Mesothelial cell of epicardium (in vitro differentiated cells): ENCODE measurements at places on chromosomes 6 and 20.

DNA sequence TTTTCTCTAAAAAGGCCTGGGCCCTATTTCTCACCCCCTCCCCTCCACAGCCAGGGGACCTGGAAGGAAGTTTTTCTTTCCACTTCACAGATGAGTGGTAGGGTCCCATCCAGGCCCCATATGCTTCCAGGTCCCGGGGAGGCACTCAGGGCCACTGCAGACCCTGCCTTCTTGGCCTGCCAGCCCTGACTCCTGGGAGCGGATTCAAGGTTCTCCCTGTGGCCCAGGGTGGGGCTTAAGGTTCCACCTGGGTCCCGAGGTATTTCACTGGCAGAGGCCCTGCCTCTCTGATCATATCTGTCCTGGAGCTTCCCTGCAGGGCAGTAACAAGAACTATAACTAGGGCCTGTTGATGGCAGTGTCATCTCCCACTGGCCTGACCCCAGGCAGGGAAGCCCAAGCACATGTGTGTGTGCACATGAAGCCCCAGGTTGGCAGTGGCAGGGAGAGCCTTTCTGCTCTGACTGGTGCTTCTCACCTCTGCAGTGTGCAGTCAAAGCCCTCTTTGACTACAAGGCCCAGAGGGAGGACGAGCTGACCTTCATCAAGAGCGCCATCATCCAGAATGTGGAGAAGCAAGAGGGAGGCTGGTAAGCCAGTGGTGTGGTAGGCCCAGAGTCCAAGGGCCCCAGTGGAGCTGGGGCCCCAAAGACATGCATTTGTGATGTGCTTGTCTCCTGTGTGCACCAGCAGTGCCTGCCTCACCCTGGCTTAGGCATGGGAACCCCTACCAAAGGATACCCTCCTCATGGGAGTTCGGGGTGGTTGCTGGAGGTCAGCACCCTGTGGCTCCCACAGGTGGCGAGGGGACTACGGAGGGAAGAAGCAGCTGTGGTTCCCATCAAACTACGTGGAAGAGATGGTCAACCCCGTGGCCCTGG is 31.2 kb downstream of the PLCG1 start:
- peak; percentile 12 for DNase-seq

DNA sequence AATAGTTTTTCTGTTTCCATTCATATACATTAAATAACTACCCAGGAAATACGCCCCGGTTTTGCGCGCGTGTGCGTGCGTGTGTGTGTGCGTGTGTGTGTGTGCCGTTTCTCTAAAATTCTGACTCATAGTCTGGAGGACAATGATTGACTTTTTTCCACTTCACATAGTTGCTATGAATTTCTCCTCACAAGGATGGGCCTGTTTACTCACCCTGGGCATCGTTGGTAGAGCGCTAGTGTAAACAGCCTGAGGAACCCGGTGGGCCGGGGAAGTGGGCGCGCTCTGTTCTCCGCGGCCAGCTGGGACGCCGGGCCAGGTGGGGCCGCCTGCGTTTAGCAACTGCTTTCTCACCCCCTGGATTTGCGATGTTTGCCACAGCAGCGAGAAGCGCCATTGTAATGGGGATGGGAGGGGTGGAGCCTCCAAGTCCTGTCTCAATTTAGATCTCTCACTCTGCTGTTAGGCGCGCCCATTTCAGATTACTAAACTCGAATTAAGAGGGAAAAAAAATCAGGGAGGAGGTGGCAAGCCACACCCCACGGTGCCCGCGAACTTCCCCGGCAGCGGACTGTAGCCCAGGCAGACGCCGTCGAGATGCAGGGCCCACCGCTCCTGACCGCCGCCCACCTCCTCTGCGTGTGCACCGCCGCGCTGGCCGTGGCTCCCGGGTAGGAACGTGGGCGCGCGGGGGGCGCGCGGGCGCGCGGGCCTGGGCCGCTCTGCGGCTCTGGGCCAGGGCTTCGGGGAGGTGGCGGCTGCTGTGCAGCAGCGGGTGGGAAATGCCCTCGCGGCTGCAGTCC is at the start of gene CD109:
CD109 (plus strand) TSS at position 585 of the 803 bp plus-strand sequence; CDS start at position 598, 13 bp downstream.
- DNase-seq: peak; percentile 46

DNA sequence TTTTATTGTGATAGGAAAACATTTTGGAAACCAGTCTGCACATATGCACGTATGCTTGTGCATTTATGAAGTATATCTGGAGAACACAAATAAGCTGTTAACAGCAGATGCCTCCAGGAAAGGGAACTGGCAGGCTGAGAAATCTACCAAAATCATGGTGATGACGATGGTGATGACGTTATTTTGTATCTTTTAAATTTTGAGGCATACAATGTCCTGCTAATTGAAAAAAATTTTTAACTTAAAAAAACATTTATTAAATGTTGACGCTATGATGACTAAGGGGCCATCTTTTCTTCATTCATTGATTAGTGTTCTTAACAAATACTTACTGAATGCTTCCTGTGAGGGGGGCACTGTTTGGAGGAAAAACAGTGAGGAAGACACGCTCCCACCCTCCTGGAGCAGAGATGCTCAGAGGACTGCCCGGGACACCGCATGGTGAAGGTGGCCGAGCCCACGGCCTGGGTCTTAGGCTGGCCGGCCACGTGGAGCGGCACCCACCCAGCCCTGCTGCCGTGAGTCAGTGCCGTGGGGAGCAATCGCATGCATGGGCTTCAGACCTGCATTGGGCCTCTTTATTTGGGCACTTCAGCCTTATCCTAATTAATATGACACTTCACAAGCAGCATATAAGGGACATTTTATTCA is 15.9 kb upstream of the ENTPD6 start:
- no peak for DNase-seq

DNA sequence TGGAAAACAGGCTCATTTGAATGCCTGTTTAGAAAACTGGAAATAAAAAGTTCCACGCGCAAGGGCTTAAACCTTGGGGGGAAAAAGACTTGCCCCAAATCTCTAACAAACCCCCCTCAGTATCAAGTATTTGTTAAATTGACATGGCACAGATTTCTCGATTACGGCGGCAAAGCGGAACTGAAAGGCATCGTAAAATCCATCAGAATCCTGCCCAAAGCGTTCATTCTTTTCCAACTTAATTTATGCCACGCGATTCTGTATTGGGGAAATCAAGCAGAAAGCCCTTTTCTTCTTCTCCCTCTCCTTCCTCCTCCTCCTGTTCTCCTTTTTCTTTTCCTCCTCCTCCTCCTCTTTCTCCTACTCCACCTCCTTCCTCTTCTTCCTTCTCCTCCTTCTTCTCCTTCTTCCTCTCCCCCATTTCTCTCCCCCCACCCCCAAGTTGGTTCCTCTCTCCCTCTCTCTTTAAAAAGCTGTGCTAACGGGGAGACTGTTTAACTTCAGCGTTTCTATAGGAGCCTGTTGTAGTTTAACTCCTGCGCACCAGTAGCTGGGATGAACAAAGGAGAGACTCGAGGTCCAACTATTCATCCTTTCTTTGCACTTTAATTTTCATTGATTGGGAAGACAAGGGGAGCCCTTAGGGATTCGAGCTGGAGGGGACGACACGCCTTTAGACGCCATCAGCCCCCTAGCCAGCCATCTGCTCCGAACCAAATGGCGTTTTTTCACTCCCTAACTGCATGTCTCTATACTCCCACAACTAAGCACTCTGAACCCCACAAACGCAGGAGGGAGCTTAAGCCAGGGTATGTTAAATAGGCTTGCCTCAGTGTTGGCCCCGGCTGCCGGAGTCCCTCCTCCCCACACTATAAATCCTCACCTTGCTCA is 2.7 kb upstream of the DLL1 start:
- DNase-seq: no peak

DNA sequence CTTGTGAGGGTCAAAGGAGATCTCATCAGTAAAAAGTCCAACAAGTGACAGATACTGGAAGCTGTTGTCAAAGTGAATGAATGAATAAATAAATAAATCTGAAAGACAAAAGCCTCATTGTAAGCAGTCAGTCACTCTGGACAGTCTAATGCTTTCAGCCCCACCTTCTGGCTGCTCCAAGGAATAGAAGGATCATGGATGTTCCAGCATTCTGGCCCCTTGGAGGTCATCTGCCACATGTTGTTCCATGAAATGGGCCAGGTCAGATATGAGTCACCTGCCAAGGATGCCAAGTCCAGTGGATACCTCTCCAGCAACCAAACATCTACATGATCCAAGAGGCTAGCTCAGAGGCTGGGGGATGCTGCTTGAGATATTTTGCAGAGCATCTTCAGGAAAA is 185.6 kb downstream of the BMP7 start:
- no peak for DNase-seq

GRCh38 chr6:56757588-56757984 is 114.9 kb upstream of the DST start:
- DNase-seq: no peak
